M059J (cell line): ENCODE measurements at places on chromosomes 2 and 18.
A peak's percentile ranks its signal among the peaks of the same experiment; 100 is the strongest.

GRCh38 chr2:31223749-31224148 is 6.4 kb upstream of the CAPN14 start:
- DNase-seq = no peak

- DNase-seq = peak; percentile 63
Measured at GRCh38 chr2:3784731-3785130, 81.4 kb downstream of the DCDC2C start.

- no peak for DNase-seq
Measured at GRCh38 chr2:101583861-101584260, 108.9 kb upstream of the RFX8 start.

GRCh38 chr18:46596119-46596518 is 60.9 kb downstream of the LOXHD1 start:
- no peak for DNase-seq
